Activated naive CD4-positive, alpha-beta T cell treated with anti-CD3 and anti-CD28 coated beads, Interleukin-2, amount 50 U/mL, for 72 hours (primary cell): ENCODE measurements at places on chromosomes 7 and 10. TPM values are rescaled to one million over a fixed set of nuclear protein-coding genes. Genes with fewer than 3 reads are reported as not detected.

DNA sequence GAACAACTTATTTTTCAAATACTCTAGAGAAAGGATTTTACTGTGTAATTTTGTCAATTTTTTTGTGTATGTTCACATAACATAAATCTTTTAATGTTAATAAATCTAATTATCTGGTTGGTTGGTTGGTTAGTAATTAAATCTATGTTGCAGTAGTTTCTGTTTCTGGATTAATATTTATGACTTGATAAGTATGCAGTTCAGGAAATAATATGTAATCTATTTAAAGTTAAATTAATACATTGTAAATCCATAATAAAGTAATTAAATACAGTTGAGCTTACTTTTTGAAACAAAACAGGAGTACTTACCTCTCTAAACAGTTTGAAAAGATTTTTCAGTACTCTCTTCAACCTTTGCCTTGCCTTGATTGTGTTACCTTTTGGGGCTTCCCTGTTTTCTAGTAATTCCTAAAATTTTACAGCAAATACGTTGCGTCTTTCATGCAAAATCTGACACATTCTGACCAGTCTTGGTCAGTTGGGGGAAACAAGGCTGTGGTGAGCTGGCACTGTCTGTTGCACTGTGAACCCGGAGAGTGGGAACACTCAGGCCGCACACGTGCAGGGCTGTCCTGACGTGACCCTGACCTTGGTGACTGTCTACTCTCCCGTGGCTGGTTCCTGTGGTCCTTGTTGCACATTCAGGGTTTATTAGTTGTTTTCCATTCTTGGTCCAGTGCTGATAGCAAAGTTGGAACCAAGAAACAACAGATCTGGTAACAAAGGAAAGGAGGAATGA, 45.6 kb upstream of the FGL2 start:
- DNase-seq, result no peak

- DNase-seq, result no peak
These were observed 755 bp downstream of the TOMM7 start for GRCh38 chr7:22821702-22822485.

DNA sequence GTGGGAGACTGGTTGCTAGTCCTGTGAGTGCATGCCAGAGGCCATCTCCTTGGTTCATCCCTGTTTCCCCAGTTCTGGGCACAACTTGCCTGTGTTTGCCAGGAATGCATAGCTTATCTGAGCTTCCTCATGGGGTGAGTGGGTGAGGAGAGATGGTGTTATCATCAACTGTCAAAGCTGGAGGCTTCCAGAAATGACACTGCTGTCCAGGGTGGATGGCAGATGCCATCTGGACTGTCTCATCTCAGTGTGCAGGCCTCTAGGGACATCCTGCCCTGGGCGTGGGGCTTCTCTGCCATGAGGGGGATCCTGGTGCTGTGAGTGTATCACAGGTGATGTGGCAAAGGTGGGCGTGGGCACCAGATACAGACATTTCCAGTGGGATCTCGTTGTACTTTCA, 328.6 kb downstream of the DPP6 start:
- DNase-seq, result no peak

Gene SMO
- 0.07 TPM for total RNA-seq

- DNase-seq, result no peak
These were observed 97.3 kb upstream of the AFAP1L2 start for GRCh38 chr10:114501650-114502049.

DNA sequence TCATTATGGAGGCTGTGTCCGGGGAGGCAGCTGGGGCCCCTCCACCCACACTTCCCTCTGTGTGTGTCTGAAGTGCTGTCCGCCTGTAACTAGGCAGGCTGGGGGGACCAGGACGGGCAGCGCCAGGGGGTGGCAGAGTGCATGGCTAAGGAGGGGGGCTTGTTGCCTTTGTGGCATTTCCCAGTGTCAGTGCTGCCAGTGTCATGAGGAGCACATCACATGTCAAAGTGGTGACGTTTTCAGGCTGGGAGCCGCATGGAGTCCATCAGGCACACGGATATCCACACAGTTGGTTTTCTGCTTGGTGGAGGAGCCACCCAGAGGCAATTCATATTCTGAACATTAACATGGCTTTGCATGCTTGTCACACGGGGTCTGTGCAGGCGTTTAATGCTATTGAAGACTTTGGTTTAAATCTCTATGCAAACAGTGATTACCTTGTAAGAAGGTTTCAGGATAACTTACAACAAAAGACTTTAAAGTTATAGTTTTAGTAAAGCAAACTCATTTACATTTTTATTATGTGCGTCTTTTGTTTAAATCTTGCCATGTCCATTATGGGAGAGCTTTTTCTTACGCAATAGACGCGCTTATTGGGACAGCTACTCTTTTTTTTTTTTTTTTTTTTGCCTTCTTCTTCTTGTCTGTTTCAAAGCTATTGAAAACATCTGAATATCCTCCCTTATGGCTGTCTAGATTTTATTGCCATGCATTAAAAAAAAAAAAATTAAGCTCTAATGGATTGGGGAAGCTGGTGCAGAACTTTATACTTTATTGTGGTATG, 52.9 kb downstream of the C10orf67 start:
- no peak for DNase-seq

DNA sequence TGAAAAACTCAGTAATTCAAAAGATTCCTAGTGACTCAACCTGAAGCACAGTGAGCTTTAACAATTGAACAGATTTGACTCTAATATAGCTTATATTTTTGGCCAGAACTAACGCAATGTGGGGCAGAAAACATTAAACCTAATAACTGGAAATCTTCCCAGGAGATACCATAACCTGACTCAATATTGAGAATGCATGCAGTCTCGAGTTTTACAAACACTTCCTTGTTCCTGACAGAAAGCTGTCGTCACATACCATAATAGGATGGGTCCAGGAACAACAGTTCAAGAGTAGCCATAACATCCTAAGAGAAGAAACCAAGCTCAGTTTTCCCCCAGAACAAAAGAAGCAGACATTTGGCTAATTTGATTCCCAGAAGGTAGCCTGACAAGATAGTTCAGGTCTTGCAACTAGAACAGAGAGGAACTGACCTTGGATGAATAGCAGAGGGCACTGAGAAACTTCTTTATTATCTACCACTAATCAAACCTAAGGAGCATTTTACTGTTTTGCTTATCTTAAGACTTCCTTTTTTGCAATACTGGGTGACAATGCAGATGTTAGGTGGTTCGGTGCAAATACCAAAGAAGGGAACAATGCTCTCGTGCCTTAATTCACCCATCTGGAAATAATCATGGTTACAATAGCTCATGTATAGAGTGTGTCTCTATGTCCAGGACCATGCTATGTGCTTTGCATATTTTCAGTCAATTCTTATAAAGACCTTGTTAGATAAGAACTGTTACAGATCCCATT, 38.6 kb upstream of the ACSL5 start:
- DNase-seq, result no peak

Gene TBRG4
- 184 TPM for total RNA-seq

DNA sequence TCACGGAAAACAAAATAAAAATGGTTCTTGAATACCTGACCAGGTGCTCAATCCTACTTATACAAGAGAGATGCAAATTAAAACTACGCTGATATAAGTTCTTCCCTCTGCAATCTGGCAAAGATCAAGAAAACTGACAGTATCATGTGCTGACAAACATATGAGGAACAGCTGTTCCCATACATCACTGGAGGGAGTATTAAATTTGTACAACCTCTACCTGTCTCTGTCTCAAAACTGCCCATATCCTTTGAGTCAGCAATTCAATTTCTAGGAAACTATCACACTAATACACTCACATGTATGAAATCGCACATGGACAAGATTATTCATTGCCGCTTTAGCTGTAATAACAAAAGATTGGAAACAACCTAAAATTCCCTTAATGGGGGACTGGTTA, 11.0 kb upstream of the IL6 start:
- DNase-seq, result no peak
